Adrenal gland (tissue), 19 donors: ENCODE measurements at places on chromosomes 11 and 22. TPM values are rescaled to one million over a fixed set of nuclear protein-coding genes. Genes with fewer than 3 reads are reported as not detected.

Gene OR4D5
- total RNA-seq = not detected

Gene GANAB
- 304 TPM for total RNA-seq

Gene OR51B4
- total RNA-seq = not detected

Gene CDKN1C
- 671 TPM for total RNA-seq

Gene RANBP1
- 98.0 TPM for total RNA-seq

Gene POLD4
- total RNA-seq = 66.9 TPM

Gene KCNJ11
- total RNA-seq = 0.79 TPM

DNA sequence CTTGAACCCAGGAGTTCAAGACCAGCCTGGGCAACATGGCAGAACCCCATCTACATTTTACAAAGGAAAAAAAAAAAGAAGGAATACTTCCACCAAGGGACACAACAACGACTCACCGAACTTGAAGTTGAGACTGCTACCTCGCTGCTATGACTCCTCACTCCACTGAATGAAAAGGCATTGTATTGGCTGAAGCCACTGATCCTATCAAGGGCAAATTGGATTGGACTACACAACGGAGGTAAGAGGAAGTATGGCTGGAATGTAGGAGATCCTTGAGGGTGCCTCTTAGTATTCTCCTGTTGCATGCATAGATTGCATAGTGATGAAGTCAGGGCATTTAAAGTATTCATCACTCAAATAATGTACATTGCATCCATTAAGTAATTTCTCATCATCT, 97.9 kb downstream of the CWF19L2 start:
- H3K4me3 ChIP-seq = no peak overlapping the region
- no peak overlapping the region for H3K27ac ChIP-seq
- no peaks in the 10 kb centered on the region for H3K27me3 ChIP-seq
- no peak for DNase-seq
- H3K36me3 ChIP-seq = no peaks in the 10 kb centered on the region

- H3K27me3 ChIP-seq = no peaks in the 10 kb centered on the region
- H3K4me1 ChIP-seq = no peaks in the 10 kb centered on the region
Observed at GRCh38 chr22:30979932-30980331, 10.9 kb downstream of the TUG1 start.

DNA sequence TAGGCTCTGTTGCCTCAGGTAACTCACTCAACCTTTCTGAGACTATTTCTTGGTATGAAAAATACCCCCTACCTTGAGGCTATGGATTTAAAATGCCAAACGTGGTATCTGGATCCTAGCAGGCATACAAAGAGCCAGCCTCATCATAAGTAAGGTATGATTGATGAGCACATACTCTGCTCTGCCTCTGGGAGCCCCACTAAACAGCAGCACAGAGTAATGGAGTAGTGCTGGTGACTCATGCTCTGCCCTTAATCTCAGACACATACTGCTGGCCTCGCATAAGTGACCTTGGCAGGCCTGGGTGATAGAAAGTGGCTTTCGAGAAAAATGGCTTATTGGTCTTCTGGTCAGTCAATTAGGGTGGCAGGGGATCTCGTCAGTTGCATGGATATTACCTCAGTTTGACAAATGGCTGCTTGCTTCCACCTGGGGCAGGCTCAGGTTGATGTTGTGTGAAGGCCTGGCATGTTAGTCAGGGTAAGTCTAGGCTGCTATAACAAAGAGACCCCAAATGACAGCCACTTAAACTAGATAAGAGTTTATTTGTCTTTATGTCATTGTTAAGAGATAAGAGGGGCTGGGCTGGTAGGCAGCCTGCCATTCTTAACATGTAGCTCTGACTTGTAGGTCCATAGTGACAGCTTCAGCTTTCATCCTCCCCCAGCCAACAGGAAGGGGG, 15.2 kb upstream of the SLC6A5 start:
- no peaks in the 10 kb centered on the region for H3K27me3 ChIP-seq
- H3K4me3 ChIP-seq = no peak overlapping the region
- H3K27ac ChIP-seq = no peak overlapping the region
- peak; percentile 41 for DNase-seq

DNA sequence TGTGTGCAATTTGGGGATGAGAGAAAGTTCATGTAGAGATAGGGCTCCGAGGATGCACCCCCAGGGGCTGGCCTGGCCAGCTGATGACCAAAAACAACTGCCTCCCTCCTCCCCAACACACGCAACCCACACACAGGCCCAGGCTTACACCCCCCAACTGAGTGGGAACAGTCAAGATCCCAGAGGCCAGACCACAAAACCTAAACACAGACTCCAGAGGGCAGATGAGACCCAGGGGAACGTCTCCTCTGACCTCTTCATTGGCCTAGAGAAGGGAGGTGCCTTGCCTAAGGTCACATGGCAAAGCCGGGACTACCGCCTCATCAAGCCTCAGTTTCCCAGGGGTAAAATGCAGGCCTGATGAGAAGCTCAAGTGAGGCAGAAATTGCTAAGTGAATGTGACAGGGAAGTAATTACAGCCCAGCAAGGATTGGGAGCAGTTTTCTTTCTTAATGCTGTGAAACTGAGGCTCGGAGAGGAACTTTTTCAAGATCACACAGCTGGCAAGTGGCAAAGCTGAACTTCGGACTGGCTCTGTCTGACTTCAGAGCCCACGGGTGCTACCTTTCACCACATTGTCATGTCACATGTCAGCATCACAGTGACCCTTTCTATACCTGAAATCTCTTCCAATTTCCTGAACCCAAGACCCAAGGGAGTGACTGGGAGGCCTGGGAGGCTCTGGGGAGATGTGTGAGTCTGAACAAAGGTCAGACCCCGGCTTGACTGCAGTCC, 69.9 kb upstream of the WNT11 start:
- peaks cover 5% of the 10 kb centered on the region for H3K4me1 ChIP-seq
- H3K27ac ChIP-seq = no peak overlapping the region
- H3K4me3 ChIP-seq = no peak overlapping the region
- DNase-seq = no peak
- H3K27me3 ChIP-seq = no peaks in the 10 kb centered on the region

GRCh38 chr11:41609511-41609910, 150.1 kb upstream of the LRRC4C start:
- no peaks in the 10 kb centered on the region for H3K27me3 ChIP-seq
- no peaks in the 10 kb centered on the region for H3K4me1 ChIP-seq
- H3K4me3 ChIP-seq = no peak overlapping the region
- DNase-seq = no peak

DNA sequence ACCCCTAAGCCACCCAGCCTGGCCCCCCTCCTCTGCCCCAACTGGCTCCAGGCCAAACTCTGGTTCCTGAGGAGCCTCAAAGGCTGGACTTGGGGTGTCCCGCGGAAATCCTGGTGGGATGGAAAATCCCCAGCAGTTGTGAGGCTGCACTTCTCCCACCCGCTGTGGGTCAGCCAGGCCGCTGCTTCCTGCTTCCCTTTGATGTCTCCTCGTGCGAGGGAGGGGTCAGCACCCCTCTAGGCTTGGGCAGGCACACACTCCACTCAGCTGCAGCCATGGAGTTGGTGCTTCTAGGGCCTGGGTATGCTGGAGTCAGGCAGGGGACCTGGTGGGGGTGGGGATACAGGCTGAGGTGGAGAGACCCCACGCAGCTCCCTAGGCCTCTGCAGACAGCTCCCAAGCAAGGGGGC, 12.0 kb downstream of the KCNQ1OT1 start:
- H3K4me3 ChIP-seq = no peak overlapping the region
- H3K36me3 ChIP-seq = no peaks in the 10 kb centered on the region
- peak overlapping the region; percentile 20 for H3K27ac ChIP-seq

DNA sequence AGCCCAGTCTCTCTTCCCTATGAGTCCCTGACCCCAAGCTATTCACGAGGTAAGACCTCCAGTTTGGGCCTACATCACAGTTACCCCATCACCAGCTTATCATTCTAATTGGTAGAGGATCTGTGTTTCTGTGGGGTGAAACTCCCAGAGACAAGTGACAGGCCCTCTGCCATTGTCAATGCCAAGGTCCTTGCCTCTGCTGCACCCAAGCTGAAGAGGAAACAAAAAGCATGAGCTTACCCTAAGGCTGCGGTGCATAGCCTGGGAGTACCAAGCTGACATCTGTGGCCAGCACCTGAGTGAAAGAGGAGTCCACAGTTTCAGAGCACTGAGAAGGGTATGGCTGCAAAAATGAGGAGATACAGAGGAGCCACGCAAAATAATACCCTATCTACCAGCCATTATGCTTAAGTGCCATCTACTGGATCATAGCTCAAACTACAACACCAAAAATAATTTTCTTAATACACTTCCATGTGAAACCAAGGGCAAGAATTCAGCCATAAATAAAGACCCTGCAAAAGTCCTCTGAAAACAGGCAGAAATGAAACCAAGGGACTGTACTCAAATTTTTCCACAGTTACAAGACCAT, 62.3 kb upstream of the ANO5 start:
- no peaks in the 10 kb centered on the region for H3K36me3 ChIP-seq
- no peaks in the 10 kb centered on the region for H3K4me1 ChIP-seq
- H3K4me3 ChIP-seq = no peak overlapping the region
- no peak for DNase-seq
- no peaks in the 10 kb centered on the region for H3K27me3 ChIP-seq

- no peak overlapping the region for H3K4me3 ChIP-seq
- H3K4me1 ChIP-seq = no peaks in the 10 kb centered on the region
- H3K27ac ChIP-seq = no peak overlapping the region
- DNase-seq = no peak
Observed at GRCh38 chr22:22103078-22103875, 120.7 kb upstream of the TOP3B start.

- no peak overlapping the region for H3K27ac ChIP-seq
- no peak overlapping the region for H3K4me3 ChIP-seq
- H3K27me3 ChIP-seq = no peaks in the 10 kb centered on the region
- no peaks in the 10 kb centered on the region for H3K36me3 ChIP-seq
Observed at GRCh38 chr22:28375761-28376534, 303.7 kb downstream of the TTC28 start.

GRCh38 chr22:38862375-38863329, 9.4 kb downstream of the CBX6 start:
- no peak overlapping the region for H3K4me3 ChIP-seq
- peaks cover 20% of the 10 kb centered on the region for H3K36me3 ChIP-seq
- no peak overlapping the region for H3K27ac ChIP-seq
- no peaks in the 10 kb centered on the region for H3K27me3 ChIP-seq
- DNase-seq = peak; percentile 52
- H3K4me1 ChIP-seq = peaks cover 10% of the 10 kb centered on the region

- no peak for DNase-seq
- no peak overlapping the region for H3K4me3 ChIP-seq
- H3K27ac ChIP-seq = no peak overlapping the region
- peaks cover 26% of the 10 kb centered on the region for H3K4me1 ChIP-seq
- no peaks in the 10 kb centered on the region for H3K36me3 ChIP-seq
Observed at GRCh38 chr11:46669711-46670139, 30.7 kb downstream of the ARHGAP1 start.

DNA sequence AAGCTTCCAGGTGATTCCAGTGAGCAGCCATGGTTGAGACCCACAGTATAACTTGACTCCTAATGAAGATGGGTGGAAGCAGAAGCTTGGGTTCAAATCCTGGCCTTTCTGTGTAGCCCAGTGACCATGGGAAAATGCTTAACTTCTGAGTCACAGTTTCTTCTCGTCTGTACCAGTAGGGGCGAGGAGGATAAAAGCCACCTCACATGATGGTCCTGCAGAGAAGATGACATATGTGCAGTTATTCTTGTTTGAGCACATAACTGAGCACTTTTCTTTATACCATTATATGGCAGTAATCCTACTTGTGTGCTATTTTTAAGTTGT, 4.9 kb downstream of the TMEM109 start:
- H3K27ac ChIP-seq = no peak overlapping the region
- DNase-seq = no peak
- H3K4me1 ChIP-seq = peaks cover 21% of the 10 kb centered on the region
- H3K27me3 ChIP-seq = no peaks in the 10 kb centered on the region
- H3K4me3 ChIP-seq = no peak overlapping the region
- peaks cover 34% of the 10 kb centered on the region for H3K36me3 ChIP-seq

GRCh38 chr11:125720781-125721180, 25.3 kb upstream of the PATE1 start:
- H3K27me3 ChIP-seq = peaks cover 3% of the 10 kb centered on the region
- H3K36me3 ChIP-seq = no peaks in the 10 kb centered on the region

GRCh38 chr22:33563220-33563964, 356.9 kb downstream of the LARGE1 start:
- peaks cover 4% of the 10 kb centered on the region for H3K4me1 ChIP-seq
- H3K27me3 ChIP-seq = no peaks in the 10 kb centered on the region
- DNase-seq = no peak
- H3K27ac ChIP-seq = no peak overlapping the region
- no peak overlapping the region for H3K4me3 ChIP-seq

GRCh38 chr22:46053563-46054090, 76.7 kb upstream of the WNT7B start:
- DNase-seq = peak; percentile 78
- no peaks in the 10 kb centered on the region for H3K27me3 ChIP-seq
- H3K4me1 ChIP-seq = peaks cover 72% of the 10 kb centered on the region

DNA sequence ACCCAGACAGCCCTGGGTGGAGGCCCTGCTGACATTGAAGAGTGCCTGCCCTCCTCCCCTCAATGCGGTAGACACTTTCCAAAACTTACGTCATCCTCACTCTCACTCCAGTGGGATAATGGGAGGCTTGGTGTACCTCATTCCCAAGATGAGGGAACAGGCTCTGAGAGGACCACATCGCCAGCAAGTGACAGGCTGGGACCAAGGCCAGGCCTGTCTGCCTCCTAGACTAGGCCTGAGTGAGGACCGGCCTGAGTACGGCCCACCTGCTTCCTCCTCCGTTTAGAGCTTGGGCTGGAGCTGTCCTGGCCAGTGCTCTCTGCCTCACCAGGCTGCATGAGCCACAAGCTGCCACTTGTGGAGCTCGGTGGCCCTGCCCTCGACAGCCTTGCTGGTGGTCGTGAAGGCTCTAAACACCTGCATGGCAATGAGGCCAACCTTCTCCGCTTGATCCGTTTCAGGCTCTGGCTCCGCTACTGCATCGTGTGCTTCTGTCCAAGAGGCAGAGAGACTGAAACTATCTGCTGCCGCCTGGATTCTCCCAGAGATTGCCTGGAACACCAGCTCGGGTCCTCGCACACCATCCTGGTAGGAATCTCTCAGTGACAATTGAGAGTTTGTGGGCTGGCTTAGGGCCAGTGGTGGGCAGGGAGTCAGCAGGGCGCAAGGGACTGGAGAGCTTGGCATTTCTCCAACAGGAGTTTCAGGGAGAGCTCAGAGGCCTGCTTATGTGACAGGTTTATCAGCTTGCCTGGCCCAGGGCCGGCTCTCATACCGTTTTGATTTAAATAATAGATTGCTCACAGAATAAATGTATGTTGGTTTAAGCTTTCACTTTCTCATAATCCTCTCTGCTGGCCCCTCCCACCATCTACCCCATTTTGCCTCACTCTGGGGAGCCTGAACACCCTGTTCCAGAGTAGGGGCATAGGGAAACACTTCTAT, 9.4 kb downstream of the LRRC75B start:
- no peaks in the 10 kb centered on the region for H3K4me1 ChIP-seq
- peak overlapping the region; percentile 29 for H3K27ac ChIP-seq
- no peak for DNase-seq
- no peak overlapping the region for H3K4me3 ChIP-seq
- no peaks in the 10 kb centered on the region for H3K27me3 ChIP-seq
- H3K36me3 ChIP-seq = no peaks in the 10 kb centered on the region
